ENCODE measurements at places on chromosomes 5 and 9.

- DNase-seq, result no peak
Measured at GRCh38 chr5:130693509-130693908, 471.5 kb downstream of the HINT1 start.

DNA sequence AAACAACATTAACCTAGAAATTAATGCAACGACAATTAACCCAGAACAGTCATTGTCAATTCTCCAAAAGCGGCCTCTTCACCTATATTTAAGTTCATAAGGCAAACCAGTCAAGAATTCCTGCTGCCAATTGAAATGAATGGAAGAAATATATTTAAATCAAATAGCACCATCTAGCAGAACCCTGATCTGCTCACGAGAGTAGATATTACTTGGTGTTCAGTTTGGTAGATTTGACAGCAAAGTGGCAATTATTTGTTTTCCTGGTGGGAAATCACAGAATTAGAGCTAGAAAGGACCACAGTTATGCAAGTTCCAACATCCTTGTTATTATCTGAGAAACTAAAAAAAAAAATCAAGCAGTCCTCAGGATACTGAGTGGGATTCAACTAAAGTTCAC, 2.3 kb downstream of the SSBP2 start:
- DNase-seq, result no peak

DNA sequence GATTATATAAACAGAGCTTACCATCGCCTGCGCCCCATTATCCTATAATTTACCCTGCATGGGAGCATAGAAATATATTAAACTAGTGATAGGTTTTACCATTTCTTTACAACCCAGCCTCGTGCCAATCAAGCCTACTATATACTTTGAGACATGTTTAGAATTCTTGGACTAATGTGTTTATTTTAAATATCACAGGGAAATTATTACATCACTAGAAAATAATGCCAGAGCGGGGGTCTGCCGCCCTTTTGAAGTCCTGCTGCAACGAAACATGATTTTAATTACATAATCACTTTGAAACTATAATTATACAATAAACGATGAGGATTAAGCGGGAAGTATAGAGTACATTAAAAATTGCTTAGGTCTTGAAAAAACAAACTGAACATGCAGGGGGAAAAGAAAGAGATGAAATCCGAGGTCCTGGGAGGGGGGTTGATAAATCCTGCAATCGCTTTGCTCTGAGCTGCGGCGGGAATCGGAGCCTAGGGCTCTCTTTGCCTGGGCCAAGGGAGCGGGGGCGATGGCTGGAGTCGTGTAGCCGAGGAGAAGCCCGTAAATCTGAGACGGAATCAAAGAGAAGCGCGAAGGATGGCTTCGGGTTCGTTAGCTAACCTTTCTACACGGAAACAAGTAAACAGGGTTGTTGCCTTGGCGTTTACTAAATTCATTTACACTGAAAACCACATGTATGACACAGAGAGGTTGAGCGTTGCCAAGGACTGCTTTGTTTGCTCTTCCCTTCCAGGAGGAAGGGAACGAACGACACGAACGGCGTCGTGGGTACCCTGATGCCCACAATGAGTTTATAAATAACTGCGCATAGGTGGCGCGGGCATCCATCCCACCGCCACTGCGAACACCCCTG, 127.6 kb downstream of the TMEM174 start:
- DNase-seq, result no peak

- no peak for DNase-seq
Measured at GRCh38 chr9:86452201-86452828, 98.1 kb upstream of the TUT7 start.

DNA sequence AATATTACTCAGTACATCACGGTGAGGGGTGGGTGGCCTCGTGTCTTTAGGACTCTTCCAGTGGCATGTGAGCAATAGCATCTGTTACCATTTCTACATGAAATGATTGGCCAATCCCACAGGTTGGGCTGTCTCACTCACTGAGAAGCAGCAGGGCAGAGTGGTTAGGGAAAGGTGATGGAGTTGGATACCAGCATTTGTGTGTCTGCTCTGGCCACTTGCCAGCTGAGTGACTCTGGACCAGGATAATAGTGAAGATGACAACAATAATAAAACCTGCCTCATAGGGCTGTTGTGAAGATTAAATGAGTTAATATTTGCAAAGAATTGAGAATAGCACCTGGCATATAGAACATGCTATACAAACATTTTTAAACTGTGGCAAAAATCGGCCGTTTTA, 42.0 kb downstream of the IQGAP2 start:
- no peak for DNase-seq

GRCh38 chr5:112846556-112846955, 14.5 kb upstream of the SRP19 start:
- no peak for DNase-seq

GRCh38 chr9:135123126-135123772, 35.8 kb downstream of the OLFM1 start:
- no peak for DNase-seq

DNA sequence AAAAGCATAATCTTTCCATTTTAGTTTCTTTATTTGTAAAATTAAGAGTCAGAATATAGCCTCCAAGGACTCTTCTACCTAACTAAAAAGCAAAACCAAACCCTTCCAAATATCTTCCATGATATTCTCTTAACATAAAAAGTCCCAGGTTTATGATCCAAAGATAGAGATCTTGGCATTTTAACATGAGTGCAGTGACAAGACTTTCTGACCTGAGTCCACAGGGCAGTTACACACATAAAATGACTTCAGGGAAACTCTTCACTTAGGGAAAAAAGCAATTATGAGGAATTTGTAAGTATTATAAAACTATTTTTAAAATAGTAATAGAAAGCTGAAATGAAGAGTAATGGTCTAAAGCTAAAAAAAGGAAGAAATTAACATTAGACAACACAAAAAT, 772.6 kb upstream of the DMAC1 start:
- no peak for DNase-seq

DNA sequence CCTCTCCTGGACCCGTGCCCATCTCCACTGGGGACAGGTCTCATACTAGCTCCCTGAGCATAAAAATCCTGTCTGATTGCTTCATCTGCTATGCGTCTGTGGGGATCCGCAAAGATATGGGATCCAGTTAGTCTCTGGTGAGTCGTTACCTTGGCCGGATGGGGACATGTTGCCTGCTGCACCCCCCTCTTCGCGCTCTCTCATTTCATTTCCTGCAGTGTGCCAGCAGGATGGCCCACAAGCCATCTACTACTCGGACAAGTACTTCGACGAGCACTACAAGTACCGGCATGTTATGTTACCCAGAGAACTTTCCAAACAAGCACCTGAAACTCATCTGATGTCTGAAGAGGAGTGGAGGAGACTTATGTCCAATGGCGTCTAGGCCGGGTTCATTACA, 17.0 kb upstream of the CEP78 start:
- no peak for DNase-seq

GRCh38 chr9:38008168-38009034, 60.6 kb downstream of the SHB start:
- DNase-seq, result peak; percentile 46

DNA sequence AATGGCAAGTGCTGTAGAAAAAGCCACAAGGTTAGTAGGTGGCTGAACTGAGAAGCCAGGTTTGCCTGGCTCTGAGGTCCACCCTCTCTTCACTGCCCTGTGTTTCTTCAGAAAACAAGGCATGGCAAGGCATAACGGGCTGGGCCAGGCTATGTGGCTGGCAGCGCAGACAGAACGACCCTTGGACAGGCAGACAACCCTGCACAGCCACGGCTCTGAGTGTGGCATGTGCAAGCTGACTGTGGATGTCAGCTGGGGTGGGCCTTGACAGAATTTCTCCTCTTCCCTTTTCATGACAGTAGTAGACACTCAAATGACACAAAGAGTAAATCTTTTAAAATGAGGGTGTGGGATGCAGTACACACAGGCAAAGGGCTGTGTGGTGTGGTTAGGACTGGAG, 81.7 kb downstream of the MACROH2A1 start:
- DNase-seq, result no peak

DNA sequence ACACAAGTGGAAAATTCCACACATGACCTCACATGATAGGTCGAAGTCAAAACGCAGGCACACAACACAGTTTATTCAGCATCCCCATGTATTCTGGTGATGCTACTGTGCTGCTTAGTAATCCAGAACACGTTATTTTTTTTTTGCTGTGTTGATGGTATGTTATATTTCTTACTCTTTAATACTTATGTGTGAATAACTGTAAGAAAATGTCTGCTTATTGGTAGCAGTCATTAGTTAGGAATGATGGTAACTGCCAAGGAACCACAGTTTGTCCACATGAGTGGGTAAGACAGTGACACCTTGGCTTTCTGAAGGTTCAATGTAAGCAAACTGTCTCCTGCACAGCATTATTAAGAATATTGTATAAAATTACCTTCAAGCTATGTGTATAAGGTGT, 107.7 kb upstream of the DAPK1 start:
- no peak for DNase-seq

GRCh38 chr9:135281791-135282737, 194.6 kb downstream of the OLFM1 start:
- peak; percentile 46 for DNase-seq

GRCh38 chr5:122376250-122376649, 64.2 kb downstream of the SNCAIP start:
- DNase-seq, result no peak

DNA sequence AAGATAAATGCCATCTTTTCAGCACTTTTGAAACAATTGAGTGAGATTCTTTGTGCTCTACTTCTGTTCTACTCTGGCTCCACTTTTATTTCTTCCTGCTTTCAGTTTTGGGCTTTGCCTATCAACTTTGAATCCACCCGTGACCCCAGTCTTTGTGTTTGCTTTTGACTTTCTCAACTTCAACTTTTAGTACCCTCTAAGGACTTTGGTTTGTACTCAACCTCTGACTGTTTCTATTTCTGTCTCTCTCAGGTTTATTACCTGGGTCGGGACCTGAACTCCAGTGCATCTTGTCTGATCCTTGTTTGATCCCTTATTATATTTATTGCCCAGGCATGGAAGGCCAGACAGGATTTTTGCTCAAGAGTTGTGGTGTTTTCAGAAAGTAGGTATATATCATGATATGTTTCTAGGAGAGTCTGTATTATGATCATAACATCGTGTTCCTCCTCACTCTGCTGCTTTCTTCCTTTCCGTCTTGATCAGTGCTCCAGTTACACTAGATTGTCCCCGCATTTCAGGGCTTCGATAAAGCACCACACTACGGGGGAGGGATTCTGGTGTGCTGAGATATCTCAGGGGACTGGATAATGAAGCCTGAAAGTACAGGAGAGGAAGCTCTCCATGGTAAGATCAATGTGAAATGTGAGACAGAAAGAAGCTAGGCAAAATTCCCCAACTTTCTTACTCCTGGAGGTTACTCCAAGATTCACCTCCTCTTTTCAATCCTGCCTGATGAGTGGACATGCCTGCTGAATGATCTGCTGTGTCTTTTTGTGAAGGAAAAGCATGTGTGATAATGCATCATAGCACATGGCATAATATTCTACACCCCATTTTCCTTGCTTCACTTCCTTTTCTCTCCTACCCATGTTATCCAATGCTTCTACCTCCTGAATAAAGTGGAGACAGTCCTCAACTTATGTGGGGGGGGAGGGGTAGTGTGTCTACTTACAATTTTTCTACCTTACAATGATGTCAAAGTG, 155.5 kb upstream of the GRIN3A start:
- DNase-seq, result no peak

- DNase-seq, result no peak
Measured at GRCh38 chr5:103780794-103781193, 218.2 kb upstream of the NUDT12 start.

- no peak for DNase-seq
Measured at GRCh38 chr5:36311956-36312355, 10.3 kb upstream of the RANBP3L start.

- DNase-seq, result no peak
Measured at GRCh38 chr9:79026316-79026715, 545.4 kb upstream of the TLE4 start.

DNA sequence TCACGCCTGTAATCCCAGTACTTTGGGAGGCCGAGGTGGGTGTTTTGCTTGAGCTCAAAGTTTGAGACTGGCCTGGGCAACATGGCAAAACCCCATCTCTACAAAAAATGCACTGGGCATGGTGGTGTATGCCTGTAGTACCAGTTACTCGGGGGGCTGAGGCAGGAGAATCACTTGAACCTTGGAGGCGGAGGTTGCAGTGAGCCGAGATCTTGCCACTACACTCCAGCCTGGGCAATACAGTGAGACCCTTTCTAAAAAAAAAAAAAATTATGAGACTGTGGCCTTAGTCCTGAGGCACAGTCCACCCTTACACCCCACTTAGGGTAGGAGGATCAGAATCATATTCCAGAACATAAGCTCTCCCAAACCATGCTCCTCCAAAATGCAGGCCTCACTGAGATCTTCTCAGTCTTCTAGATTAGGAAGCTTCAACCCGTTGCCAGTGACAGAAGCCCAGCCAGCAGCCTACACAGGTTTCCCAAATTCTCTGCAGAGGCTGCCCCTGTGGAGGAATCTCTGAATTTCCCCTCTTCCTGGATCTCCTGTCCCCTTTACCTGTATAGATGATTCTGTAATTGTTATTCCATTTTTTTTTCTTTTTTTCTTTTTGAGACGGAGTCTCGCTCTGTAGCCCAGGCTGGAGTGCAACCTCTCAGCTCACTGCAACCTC, 77.3 kb downstream of the BASP1 start:
- no peak for DNase-seq

DNA sequence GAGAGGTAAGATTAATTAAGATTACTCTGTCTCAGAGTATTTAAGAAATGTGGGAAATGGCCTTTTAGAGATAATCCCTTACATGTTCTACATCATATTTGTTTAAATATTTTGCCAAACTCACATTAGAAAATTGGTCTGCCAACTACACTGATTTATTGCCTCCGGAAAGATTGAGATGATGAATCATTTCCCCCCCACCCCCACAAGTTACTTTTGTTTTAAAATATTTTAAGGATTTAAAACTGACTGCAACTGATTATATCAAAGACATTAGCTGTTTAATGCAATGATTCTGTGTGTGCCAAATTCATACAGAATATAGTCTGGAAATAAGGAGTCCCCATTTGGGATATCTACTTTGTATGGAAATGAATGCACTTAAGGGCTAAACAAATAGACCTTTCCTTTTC, 674.4 kb downstream of the PRR16 start:
- no peak for DNase-seq

GRCh38 chr9:74772121-74772520, 115.6 kb downstream of the TRPM6 start:
- no peak for DNase-seq

GRCh38 chr9:70478963-70479641, 64.6 kb upstream of the KLF9 start:
- DNase-seq, result no peak

GRCh38 chr5:142461028-142461590, 136.3 kb upstream of the SPRY4 start:
- DNase-seq, result no peak

GRCh38 chr9:106075960-106076327, 381.6 kb downstream of the TMEM38B start:
- DNase-seq, result no peak

DNA sequence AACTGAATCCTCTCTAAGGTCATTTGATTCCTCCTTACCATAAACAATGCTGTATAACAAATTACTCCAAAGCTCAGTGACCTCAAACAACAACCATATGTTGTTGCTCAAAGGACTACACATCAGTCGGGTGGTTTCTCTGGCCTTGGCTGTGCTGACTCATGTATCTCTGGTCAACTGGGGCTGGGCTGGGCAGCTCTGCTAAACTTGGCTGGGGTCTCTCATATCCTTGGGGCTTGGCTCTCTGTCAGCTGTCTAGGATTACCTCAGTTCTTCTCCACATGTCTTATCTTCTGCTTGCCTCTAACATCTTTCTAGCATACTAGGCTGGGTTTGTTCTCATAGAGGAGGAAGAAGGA, 86.4 kb downstream of the GALNT10 start:
- DNase-seq, result no peak
